ENCODE measurements at places on chromosomes 13 and 19.

GRCh38 chr13:43362556-43362955 is 339.2 kb downstream of the DNAJC15 start:
- peak; percentile 68 for DNase-seq

GRCh38 chr19:35716801-35717664 is 770 bp upstream of the KMT2B start:
- peak; percentile 92 for DNase-seq

GRCh38 chr19:2210987-2211740 is 25.0 kb downstream of the PLEKHJ1 start:
- DNase-seq: no peak

DNA sequence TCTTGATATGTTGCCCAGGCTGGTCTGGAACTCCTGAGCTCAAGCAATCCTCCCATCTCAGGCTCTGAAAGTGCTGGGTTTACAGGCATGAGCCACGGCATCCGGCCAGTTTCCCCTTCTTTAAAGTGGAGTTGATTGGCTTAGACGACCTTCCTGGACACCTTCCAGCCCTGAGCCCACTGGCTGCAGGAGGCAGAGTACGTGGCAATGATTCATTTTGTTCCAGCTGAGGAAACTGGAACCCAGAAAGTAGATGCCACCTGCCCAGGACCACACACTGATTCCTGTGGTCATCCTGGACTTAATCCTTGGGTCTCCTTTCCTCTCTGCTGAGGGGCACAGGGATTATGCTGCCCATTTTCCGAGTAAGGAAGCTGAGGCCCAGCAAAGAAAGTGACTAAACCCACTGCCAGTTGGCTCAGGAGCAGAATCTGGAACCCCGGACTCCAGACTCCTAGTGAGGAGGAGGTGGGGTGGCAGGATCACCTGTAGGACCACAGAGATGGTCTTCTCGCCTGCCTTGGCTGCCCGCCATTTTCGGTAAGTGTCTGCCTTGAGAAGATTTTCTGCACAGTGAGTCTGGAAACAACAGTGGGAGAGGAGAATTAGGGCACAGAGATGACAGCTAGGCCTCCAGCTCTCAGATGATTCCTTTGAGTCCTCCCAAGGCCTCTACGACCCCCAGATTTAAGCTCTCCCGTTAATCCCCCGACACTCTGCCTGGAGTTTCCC is 737 bp downstream of the XRCC1 start:
- DNase-seq: peak; percentile 45

GRCh38 chr19:27889156-27889555 is 1323.8 kb downstream of the UQCRFS1 start:
- no peak for DNase-seq

- DNase-seq: no peak
These were observed 3.8 kb downstream of the RAX2 start for GRCh38 chr19:3768015-3768747.

GRCh38 chr19:2726160-2726855 is 5.1 kb upstream of the DIRAS1 start:
- no peak for DNase-seq

GRCh38 chr19:49502866-49503581 is 6.8 kb downstream of the RPS11 start:
- peak; percentile 80 for DNase-seq

DNA sequence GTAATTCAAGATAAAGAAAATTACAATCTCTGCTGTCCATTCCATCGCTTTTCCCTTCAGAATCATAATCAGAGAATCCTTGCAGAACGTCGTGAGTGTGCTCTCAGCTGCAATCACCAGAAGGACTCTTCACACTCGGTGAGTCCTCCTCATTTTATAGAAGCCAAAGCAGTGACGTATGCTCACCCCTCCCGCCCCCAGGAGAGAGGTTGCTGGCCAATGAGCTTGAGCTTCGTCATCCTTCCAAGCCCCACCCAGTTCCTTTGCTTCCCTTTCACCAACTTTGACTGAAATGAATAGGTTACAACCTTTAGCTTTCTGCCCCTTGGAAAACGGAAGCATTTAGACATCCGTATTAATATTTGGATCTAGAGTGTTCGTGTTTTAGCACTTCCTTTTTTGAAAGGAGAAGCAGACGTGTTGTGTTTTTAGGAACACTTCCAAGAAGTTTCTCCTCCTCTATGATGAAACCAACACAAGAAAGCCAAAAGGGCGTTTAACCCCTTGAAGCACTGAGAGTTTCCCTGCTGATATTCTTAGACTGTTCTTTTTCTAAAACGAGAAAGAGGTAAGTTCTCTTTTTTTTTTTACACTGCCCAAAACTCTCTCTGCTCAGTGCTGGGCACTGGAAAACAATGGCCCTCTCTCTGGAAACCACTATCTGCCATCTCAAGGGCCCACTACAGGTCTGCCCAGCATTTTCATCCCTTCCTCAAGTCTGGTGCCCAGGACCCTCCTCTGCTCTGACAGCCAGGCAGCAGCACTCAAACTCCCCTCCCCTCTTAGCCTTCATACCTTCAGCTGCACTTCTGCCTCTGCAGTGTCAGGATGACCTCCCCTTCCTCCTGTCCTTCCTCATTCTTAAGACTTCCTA is 44.3 kb upstream of the CEACAM21 start:
- no peak for DNase-seq

DNA sequence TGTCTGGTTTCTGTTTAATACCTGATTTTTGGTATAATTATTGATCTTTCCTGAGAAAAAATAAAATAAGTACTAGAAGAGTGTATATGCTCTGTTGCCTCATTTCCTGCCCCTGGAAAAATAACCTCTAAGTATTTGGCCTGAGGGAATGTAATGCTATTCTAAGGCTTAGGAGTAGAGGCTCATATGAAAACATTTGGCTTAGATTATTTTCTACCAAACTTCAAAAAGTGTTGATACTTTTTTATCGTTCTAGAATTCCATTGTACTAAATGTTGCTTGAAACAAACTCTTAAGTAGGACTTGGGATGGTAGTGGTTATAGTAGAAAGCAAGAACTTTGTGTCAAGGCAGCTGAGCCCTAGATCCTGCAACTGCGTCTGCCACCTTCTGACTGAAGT is 57.8 kb downstream of the COG3 start:
- no peak for DNase-seq

- peak; percentile 88 for DNase-seq
These were observed 107.2 kb upstream of the CACNA1A start for GRCh38 chr19:13613447-13613846.

GRCh38 chr19:30070198-30070967 is 128.3 kb downstream of the URI1 start:
- DNase-seq: no peak

DNA sequence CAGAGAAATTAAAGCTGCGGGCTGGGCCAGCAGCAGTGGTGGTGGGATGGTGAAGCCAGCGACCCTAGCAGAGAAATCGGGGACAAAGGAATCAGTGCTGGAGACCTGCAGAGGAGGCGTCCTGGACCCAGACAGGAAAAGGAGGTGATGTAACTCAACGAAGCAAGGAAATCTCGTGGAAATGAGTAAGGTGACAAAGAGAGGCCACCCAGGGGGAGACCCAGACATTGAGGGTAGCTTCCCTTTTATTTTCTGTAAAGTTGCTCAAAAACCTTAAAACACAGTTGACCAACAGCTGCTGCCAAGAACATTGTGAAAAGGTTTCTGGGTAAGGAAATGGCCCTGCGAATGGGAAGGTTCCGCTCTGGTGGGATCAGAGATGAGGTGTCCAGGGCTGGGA is 13.3 kb upstream of the RETN start:
- no peak for DNase-seq

DNA sequence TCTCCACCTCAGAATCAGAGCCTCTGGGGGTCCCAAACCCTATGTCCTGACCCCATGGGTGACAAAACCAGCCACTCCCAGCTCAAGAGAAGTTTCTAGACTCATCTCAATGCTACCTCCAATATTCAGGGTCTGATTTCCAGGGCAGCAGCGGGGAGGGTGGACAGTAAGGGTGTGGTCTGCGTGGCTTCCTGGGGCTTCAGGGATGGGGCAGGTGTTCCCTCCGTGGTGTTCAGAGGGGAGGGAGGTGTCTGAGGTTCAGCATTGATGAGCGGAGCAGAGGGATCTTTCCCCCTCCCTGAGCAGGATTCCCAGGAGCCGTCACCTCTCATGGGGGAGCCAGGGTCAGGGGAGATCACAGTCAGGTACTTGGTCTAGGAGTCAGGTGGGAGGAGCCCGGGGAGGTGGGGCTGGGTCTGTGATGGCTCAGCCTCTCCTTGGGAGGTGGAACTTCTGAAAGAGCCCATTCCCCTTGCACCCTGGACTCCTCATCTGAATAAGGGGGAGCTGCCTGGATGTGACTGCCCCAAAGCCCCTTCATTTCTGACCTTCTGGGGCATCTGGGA is 2.9 kb downstream of the LILRA2 start:
- no peak for DNase-seq

- DNase-seq: peak; percentile 93
These were observed 163.9 kb downstream of the TEX29 start for GRCh38 chr13:111484141-111484925.

DNA sequence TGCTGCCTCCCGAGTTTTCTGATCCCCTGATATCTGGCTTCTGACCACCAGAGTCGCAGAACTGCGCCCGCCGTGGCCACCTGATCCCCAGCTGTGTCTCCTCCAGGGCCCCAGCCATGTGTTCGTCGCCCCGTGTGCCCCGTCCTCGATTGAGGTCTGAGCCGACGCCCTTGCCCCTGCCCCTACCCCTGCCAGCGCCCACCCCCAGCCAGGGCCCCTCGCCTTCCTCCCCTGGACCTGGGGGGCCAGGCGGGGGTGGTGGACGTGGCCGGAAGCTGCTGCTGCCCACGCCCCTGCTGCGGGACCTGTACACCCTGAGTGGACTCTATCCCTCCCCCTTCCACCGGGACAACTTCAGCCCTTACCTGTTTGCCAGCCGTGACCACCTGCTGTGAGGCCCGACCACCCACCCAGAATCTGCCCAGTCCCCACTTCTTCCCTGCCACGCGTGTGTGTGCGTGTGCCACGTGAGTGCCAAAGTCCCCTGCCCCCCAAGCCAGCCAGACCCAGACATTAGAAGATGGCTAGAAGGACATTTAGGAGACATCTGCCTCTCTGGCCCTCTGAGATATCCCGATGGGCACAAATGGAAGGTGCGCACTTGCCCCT is 9.2 kb downstream of the PLPPR2 start:
- DNase-seq: no peak

- DNase-seq: no peak
These were observed 11.4 kb upstream of the STARD13 start for GRCh38 chr13:33296793-33297425.

- DNase-seq: no peak
These were observed 675 bp upstream of the PGPEP1 start for GRCh38 chr19:18339723-18340122.

- DNase-seq: no peak
These were observed 3.8 kb downstream of the COMMD6 start for GRCh38 chr13:75533861-75534260.

DNA sequence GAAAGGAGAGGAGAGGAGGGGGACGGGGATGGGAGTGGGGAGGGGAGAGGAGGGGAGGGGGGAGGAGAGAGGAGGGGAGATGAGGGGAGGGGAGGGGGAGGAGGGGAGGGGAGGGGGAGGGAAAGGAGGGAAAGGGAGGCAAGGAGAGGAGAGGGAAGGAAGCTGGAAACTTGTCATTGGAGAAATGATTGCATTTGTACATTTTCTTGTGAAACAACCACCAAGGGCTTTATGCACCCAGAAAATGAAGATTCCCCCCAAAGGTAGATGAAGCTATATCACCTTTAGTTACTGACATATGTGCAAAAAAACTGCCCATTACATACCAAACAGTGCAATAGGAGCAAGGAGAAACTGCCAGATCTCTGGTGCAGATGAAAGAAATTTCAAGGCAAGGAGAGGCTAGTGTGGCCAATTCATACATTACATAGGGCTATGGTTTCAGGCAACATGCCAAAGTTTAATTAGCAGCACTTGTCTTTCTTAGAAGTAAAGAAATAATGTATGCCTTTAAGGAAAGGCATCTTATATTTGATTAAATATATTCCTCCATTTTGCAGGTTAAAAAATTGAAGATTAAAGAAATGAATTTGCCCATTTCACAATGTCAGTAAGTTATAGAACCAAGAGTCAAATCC is 49.5 kb upstream of the STK24 start:
- peak; percentile 80 for DNase-seq

DNA sequence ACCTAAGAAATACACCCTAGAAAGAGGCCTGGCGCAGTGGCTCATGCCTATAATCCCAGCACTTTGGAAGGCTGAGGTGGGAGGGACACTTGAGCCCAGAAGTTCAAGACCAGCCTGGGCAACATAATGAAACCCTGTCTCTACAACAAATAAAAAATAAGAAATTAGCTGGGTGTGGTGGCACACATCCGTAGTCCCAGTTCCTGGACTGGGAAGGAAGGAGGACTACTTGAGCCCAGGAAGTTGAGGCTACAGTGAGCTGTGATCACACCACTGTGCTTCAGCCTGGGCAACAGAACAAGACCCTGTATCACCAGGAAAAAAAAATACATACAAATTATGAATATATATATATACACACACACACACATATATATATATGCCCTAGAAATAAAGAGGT is 42.7 kb downstream of the PHF11 start:
- no peak for DNase-seq

GRCh38 chr19:6769006-6769619 is 1.9 kb upstream of the SH2D3A start:
- DNase-seq: no peak

DNA sequence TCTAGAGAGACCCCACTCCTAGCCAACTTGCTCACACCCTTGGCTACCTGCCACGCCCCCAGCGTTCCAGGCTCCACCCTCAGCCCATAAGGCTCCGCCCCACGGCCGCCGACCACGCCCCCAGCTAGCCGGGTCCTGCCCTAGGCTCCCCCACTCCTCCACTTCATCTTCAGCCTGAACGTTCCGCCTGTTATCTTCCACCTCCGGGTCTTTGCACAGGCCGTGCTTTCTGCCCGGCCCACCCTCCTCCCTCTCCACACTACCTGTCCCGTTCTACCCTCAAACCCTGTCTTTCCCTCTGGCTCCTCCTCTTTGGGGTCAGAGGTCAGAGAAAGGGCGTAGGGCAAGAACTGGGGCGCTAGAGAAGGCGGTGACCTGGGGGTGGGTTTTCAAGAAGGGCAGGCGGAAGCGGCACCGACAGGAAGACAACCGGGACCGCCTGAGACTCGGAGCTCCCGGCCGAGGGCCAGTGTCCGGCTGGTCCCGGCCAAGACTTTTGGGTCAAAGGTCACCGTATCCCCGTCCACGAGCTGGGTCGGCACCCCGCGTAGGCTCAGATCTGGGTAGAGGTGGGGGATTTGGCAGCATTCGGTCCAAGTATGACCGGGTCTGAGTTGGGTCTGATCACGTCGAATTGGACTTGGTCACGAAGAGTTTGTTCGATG is 2.2 kb downstream of the PDE4C start:
- peak; percentile 45 for DNase-seq

DNA sequence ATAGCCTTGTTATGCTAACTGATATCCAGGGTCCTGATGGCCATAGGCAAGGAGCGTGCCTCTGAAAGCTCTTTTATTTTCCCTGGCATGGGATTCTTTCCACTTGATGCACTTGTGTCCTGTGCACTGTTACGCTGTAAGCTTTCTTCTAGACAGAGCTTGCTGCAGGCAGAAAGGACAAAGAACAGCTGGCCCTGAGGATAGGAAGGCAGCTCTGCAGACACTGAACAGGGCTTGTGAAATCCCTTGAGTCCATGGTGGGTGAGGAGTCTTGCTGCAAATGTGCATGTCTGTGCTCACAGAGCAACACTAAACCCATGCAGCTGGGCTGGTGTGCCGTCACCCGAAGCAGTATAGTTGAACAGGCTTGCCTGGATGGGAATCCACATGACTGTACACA is 126.6 kb downstream of the AKAP11 start:
- no peak for DNase-seq

- DNase-seq: no peak
These were observed 99.0 kb upstream of the TSHZ3 start for GRCh38 chr19:31448221-31448657.

GRCh38 chr13:42807241-42807640 is 25.9 kb downstream of the FAM216B start:
- DNase-seq: no peak
